ENCODE measurements at places on chromosomes 6 and 20.

DNA sequence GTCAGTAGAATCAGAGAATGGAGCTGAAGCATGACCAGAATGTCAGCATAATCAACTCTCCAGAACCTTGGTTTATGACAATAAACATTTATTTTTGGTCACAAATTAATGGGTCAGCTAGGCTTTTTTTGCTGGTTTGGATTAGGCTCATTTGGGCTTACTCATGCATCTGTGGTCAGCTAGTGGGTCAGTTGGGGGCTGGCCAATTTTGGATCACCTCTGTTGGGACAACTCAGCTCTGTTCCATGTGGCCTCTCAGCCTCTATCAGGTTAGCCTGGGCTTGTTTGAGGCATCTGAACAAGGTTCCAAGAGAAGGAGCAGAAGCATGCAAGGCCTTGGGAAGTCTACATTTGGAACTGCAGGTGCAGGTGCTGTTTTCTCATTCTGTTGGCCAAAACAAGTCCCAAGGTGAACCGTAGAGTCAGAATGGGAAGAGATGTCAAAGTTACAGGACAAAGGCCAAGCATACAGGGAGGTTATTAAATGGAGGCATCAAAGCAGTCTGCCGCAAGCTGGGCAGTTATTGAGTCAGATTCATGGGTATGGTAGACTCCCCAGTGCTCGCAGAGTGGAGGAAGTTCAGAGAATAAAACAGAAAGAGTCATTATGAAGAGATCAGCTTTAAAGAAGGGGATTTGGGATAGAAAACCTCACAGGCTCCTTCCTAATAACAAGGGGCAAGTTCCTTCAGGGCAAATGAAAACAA, 173.0 kb downstream of the PLCB4 start:
- DNase-seq = no peak

DNA sequence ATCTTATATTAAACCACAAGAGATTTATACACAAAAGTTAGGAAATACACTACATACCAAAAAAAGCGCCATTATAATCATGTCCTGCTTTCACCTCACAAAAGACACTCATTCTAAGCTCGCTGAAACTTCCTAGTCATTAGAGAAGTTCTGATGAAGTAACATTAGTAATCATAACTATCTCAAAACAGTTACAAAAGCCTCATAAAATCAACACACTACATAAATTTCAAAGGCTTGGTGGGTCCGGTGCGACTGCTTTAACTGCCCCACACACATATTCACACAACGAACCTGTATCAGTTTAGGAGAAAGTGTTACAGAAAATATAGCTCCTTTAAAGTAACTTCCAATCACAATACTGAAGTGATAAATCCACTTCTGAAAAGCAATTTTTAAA, 1.9 kb downstream of the PHIP start:
- DNase-seq = no peak

DNA sequence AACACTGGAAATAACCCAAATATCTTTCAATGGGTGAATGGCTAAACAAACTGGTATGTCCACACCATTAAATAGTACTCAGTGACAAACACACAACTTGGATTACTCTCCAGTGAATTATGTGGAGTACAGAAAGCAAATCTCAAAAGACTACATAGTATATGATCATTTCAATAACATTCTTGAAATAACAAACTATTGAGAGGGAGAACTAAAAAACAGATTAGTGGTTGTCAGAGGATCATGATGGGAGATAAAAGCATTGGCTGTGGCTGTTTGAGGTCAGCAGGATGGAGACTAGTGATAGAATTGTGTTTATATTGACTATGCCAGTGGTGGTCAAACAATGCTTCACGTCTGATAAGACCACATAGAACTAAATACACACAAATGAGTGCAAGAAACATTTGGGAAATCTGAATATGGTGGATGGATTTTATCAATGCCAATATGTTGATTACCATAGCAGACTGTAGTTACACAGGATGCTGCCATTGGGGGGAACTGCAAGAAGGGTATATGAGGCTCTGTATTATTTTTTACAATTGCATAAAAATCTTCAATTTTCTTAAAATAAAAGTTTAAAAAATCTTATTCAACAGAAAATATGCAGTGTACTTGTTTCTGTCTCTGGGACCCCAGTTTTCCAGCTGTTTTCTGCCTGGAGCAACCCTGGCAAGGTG, 242.0 kb downstream of the TBXT start:
- DNase-seq = peak; percentile 13

GRCh38 chr6:131951576-131952230, 531 bp upstream of the CCN2 start:
- no peak for DNase-seq

- no peak for DNase-seq
These were observed 31.8 kb downstream of the SYNE1 start for GRCh38 chr6:152605342-152605741.

GRCh38 chr6:123168466-123168865, 172.4 kb downstream of the CLVS2 start:
- DNase-seq = no peak

DNA sequence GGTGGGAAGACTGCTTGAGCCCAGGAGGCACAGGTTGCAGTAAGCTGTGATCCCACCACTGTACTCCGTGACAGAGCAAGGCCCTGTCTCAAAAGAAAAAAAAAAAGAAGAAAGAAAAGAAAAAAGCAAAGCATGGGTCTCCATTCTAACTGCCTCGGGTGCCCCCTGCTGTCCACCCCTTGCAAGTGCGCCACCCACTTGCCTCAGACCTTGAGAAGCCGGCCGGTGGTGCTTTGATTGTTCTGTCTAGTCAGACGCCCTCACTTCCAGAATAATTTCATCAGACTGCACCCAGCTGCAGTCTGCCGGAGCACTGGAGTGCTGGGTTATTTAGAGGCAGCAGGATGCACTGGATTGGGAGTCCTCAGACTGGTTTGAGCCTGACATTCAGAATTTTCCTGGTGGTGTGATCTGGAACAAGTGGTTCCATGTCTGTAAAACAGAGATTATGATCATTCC, 17.6 kb upstream of the TM9SF4 start:
- no peak for DNase-seq

GRCh38 chr6:111603685-111604084, 2.0 kb downstream of the TRAF3IP2 start:
- no peak for DNase-seq

GRCh38 chr6:63816401-63816981, 180.9 kb downstream of the PHF3 start:
- DNase-seq = no peak

DNA sequence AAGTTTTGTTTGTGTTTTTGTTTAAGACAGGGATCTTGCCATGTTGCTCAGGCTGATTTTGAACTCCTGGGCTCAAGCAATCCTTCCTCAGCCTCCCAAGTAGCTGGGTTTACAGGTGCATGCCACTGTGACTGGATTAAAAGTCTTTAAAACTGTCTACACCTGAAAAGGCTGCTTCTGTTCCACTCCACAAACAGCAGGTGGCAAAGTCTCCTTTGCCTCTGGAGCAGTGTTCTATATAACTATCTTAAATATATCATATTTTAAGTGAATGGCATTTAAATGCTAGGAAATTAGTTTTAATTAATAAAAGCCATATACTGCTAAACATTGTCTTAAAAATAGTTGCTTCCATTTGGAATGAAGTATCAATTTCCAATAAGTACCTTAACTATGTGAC, 89.2 kb upstream of the BCLAF1 start:
- DNase-seq = no peak

DNA sequence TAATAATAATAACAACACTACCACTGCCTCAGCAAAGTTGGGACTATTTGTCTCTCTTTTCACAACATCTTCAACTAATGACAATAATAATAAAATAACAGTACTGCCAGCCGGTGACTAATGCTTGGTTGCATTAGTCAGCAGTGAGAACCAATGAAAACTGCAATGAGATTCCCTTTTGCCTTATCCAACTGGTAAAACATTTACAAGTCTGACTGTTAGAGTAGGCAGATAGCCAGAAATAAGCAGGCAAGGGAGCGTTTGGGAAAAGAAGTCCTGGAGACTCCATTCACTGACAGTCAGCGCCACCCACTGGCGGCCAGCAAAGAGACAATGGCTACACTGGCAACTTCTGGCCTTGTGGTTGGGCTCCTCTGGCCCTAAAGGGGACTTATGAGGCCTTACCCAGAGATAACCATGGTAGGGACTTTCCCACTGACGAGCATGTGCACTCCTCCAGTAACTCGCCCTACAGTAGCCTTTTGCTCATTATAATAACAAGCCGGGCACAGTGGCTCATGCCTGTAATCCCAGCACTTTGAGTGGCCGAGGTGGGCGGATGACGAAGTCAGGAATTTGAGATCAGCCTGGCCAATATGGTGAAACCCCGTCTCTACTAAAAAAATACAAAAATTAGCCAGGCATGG, 3.4 kb upstream of the NSFL1C start:
- peak; percentile 96 for DNase-seq

DNA sequence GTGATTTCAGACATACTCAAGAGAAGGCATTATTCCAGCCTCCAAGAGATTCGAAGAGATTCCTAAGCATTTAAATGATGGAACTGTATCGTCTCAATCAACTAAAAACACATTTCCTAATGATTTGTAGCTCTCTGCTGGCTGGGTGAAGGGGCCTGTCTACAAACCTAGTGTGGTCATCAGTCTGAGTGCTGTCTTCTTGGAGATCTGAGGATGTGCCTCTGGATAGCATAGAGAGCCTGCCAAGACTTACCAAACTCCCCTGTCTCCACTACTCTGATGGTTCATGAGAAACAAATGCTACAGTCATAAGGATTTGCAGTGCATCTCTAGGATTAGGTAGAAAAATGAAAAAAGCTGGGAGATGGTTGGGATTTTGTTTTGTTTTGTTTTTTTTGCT, 176.9 kb upstream of the CITED2 start:
- DNase-seq = no peak

DNA sequence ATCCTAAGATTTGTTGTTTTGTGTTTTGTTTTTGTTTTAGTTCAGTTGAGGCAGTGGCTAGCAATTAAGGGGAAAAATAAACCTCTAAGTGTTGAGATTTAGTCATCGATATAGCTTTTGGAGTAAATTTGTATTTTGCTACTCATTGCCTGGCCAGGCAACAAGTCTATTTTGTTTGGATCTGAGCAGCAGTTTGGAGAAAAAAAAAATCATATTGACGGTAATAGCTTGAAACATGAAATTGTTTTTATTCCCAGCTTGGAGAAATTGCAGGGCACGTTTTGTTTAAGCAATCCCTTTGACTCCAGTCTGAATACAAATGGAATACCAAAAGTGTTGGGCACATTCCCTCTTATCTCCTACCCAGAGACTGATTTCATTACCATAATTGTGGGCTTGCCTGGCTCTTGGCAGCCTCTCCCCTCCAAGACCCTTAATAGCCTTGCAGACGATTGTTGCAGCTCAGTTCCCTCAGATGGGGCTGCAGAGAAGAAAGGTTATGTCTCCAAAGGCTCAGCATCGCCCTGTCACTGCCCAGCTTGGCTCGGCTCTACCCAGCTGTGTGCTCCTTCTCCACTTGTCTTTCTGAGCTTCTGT, 56.0 kb downstream of the ISM1 start:
- no peak for DNase-seq

- DNase-seq = no peak
These were observed 113.6 kb upstream of the SLC22A16 start for GRCh38 chr6:110589865-110590513.

DNA sequence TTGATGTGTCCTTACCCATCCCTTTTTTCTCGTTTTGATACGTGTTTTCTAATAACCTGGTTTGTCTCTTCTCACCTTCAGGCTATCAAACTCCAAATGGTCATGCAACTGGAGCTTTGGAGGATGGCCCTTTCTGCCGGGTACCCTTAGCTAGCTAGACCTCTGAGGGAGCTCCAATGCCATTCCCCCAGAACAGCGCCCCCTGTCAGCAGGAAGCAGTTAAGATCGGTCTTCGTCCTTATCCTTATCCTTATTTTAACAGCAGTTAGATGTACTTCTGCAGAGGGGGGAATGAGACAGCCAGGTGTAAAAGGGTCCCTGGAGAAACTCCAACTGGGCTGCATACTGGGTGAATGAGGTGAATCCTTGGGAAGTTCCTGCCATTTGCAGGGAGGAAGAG, 37.2 kb downstream of the SEL1L2 start:
- no peak for DNase-seq

DNA sequence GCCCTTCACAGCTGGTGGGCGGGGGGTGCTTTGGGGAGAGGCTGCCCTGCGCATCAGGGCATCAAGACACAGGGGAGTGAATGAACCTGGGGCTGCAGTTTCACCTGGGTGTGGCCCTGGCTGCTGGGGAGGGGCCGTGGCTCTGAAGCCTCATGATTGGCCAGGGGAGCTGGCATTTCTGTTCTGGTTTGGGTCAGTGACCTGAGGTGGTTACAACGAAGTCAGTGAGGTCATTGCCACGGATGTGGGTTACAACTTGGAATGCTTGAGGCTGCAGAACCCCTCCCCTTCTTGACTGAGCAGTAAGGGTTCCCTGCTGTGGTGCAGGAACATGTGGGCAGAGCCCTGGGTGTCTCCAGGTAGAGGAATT, 3.0 kb downstream of the TCEA2 start:
- DNase-seq = peak; percentile 52

GRCh38 chr6:56729719-56730118, 87.0 kb upstream of the DST start:
- no peak for DNase-seq

DNA sequence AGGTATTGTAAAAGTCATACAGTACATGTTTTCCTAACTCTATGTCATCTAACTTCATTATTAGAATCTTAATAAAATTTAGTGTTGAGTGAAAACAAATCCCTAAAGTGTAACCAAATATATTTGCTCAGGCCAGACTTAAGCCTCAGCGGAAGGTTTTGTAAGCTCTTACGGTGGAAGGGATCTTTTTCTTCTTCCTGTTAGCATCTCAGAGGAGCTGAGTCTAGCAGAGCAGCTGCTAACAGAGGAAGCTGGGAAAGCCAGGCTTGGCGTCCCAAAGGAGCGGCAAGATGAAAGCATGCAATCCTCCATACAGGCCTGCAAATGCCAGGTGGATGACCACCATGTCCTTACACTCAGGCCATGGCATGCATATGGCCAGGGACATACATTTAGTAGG, 72.4 kb downstream of the ADTRP start:
- no peak for DNase-seq

DNA sequence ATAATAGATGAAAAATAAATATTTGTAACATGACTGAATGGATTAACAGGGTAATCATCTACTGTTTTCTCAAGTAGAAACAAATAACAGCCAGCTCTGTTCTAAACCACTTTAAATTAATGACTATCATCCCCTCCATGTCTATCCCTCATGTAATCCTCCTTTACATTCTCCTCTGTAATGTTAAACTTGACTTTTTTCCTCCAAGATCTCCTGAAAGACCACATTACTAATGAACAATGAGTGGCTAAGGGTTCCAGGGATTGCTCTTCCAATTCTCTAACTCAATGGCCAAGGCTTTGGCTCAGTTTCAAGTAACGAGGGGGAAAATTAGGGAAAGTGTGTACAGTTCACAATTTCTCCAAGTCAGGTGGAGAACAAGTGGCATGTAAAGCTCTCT, 37.6 kb upstream of the FBXL4 start:
- no peak for DNase-seq

DNA sequence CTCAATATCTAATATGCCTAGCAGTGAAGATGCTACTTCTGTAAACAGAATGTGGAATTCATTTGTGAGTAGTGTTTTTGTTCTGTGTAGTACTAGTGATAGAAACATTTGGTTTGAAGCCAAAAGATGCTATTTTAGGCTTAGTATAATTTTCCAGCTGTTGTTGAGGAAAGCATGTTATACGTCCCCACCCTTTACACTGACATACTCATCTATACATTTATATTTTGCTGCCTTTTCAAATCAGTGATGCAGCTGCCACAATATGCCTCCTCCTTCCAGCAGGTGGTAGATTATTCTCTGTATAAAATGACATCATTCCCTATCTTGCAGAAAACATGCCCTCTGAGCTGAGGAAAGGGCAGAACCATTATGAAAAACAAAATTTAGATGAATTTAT, 1217.6 kb upstream of the GJE1 start:
- no peak for DNase-seq
